ENCODE measurements at places on chromosomes 6 and 20. TPM values are rescaled to one million over a fixed set of nuclear protein-coding genes. Genes with fewer than 3 reads are reported as not detected.

GRCh38 chr20:38523697-38524096, 51.1 kb downstream of the RALGAPB start:
- no peak overlapping the region for H3K27ac ChIP-seq
- H3K4me1 ChIP-seq = no peaks in the 10 kb centered on the region
- peaks cover 80% of the 10 kb centered on the region for H3K36me3 ChIP-seq
- DNase-seq = no peak
- H3K27me3 ChIP-seq = no peaks in the 10 kb centered on the region

DNA sequence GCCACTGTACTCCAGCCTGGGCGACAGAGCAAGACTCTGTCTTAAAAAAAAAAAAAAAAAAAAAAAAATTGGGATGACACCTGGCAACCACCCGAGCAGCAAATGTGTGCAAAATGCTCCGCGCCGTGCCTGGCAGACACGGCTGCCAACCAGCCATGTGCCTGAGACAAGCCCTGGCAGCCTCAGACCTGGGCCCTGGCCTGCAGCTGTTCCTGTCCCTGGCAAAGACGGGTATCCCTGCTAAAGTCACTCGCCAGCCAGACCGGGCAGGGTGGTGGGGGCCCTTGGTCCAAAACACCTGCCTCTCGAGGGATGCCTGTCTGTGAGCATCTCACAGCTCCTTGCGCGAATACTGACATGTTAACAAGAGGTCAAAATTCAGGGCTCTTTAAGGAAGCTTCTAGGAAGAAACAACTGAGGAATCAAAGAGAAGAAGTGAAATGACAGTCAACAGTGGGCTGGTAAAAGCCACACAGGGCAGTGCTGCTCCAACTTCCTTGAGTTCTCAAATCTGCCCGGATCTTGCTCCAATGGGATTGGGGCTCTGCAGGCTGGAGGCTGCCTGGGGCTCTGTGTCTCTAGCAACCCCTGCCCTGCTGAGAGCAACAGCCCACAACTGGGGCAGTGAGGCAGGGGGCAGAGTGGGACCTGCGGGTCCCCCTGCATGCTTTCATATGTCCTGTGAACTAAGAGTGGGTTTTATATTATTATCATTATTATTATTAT, 53.4 kb downstream of the SYTL3 start:
- H3K27me3 ChIP-seq = no peaks in the 10 kb centered on the region
- peaks cover 11% of the 10 kb centered on the region for H3K4me1 ChIP-seq
- no peak overlapping the region for H3K27ac ChIP-seq
- no peak overlapping the region for H3K4me3 ChIP-seq
- no peak for DNase-seq

DNA sequence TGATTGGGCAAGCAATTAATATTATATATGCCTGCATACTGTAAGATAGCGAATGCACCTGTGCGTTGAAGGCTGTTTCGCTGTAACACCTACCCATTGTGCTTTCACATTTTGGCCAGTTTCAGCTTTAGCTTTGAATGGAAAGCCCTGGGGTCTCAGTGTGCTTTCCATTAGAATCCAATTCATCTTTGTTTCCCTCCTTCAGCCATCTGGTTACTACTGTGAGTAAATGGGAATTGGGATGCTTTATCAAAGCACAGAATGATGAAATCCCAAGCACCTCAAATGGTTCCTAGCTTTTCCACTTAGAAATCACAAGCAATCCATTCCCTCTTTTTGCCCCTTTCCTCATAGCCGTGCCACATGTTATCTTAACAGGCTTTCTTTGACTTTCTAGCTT, 127.1 kb downstream of the HDGFL1 start:
- no peak overlapping the region for H3K4me3 ChIP-seq
- DNase-seq = no peak
- H3K4me1 ChIP-seq = no peaks in the 10 kb centered on the region
- H3K27me3 ChIP-seq = no peaks in the 10 kb centered on the region
- H3K36me3 ChIP-seq = no peaks in the 10 kb centered on the region

GRCh38 chr6:138655828-138656227, 117.7 kb upstream of the CCDC28A start:
- no peaks in the 10 kb centered on the region for H3K36me3 ChIP-seq
- H3K4me1 ChIP-seq = peaks cover 8% of the 10 kb centered on the region
- no peak for DNase-seq
- H3K27ac ChIP-seq = no peak overlapping the region
- H3K4me3 ChIP-seq = no peak overlapping the region
- H3K27me3 ChIP-seq = no peaks in the 10 kb centered on the region

DNA sequence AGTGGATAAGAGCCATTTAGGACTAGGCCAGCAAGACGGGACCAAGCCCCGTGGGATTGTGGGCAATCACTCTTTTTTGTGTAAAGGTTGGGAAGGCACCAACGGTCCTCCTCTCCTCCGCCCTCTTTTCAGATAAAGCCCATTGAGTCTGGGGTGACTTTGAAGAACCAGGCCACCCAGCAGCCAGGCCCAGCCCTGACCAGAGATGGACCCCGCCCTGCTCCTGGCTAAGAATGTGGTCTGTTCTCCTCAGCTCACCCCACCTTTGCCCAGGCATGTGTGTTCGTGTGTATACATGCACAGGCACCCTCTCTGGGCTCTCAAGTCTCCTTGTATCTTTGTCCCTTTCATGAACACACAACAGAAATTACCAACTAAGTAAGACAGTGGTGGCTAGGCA, 9.1 kb downstream of the SDC4 start:
- no peak overlapping the region for H3K4me3 ChIP-seq
- no peak overlapping the region for H3K27ac ChIP-seq
- DNase-seq = no peak
- no peaks in the 10 kb centered on the region for H3K27me3 ChIP-seq
- H3K4me1 ChIP-seq = peaks cover 6% of the 10 kb centered on the region

DNA sequence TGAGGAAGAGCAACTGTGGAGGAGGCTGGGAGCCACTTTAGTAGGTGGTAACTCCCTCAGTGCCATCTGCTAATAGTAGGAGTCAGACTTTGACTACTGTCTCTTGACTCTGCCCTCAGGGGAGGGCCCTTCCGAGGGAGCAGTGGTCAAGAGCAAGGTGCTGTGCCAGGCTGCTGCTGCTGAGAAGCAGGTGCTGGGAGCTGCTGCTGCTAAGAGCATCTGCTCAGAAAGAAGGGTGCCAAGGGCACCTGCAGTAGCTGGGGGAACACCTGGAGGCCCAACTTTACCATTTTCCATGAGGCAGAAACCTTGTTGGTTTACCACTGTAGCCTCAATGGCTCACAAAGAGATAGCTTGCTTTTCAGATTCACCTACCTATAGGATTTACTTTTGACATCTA, 18.5 kb downstream of the GGTLC1 start:
- H3K27ac ChIP-seq = no peak overlapping the region
- no peak for DNase-seq
- H3K4me1 ChIP-seq = no peaks in the 10 kb centered on the region
- no peaks in the 10 kb centered on the region for H3K36me3 ChIP-seq
- H3K4me3 ChIP-seq = no peak overlapping the region

NKAPL gene
- total RNA-seq = not detected

GRCh38 chr20:32468313-32468640, 110.1 kb downstream of the ASXL1 start:
- H3K27ac ChIP-seq = no peak overlapping the region
- H3K27me3 ChIP-seq = no peaks in the 10 kb centered on the region
- H3K36me3 ChIP-seq = peaks cover 15% of the 10 kb centered on the region
- no peak for DNase-seq

ADGRF5 gene
- total RNA-seq = not detected

- H3K4me3 ChIP-seq = no peak overlapping the region
- peaks cover 3% of the 10 kb centered on the region for H3K4me1 ChIP-seq
- H3K36me3 ChIP-seq = no peaks in the 10 kb centered on the region
- no peak overlapping the region for H3K27ac ChIP-seq
Observed at GRCh38 chr20:62360854-62361798, 6.0 kb downstream of the LAMA5 start.

- peaks cover 2% of the 10 kb centered on the region for H3K27me3 ChIP-seq
- no peaks in the 10 kb centered on the region for H3K36me3 ChIP-seq
- H3K27ac ChIP-seq = no peak overlapping the region
- no peak overlapping the region for H3K4me3 ChIP-seq
- no peaks in the 10 kb centered on the region for H3K4me1 ChIP-seq
- no peak for DNase-seq
Observed at GRCh38 chr6:75149696-75150095, 56.2 kb downstream of the COL12A1 start.

GRCh38 chr6:28808383-28808782, 115.4 kb downstream of the TRIM27 start:
- no peaks in the 10 kb centered on the region for H3K36me3 ChIP-seq
- H3K27ac ChIP-seq = no peak overlapping the region
- no peak for DNase-seq
- no peak overlapping the region for H3K4me3 ChIP-seq
- peaks cover 68% of the 10 kb centered on the region for H3K27me3 ChIP-seq

ACSS1 gene
- 38.7 TPM for total RNA-seq

DNA sequence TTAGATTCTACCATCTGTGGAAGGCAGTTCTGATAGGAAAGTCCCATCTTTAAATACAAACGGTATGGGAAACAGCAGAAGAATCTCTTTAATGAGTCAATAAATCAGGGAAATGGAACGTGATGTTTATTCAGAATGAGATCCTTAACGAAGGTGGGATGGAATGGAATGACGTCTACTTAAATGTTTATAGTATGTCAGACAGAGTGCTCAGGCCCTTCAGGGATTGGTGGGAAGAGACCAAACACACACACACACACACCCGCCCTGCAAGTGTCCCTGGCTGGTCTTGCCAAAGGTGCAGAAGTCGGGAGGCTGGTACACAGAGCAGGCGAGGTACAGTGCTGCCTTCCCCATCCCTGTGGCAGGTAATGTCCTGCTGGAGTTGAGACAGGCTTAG, 164.0 kb downstream of the FARS2 start:
- no peak overlapping the region for H3K4me3 ChIP-seq
- no peak overlapping the region for H3K27ac ChIP-seq
- H3K36me3 ChIP-seq = no peaks in the 10 kb centered on the region
- H3K27me3 ChIP-seq = no peaks in the 10 kb centered on the region

DNA sequence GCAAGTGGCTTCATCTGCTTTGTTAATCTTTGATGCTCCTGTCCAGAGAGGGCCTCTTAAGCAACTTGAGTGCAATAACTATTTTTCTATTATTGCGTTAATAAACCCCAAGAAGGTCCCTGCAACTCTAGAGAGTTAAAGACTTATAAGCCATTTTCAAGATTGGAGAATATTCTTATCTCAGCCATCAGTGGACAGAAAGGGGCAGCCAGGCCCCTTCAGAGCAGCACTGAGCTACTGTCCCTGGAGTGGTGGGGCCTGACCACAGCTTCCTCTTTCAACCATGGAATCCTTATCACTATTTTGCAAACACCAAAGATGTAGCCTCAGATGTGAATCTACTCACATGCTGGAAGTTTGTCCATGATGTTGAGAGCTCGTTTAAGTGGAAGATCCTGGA, 2.8 kb upstream of the MAS1L start:
- H3K4me3 ChIP-seq = no peak overlapping the region
- no peaks in the 10 kb centered on the region for H3K36me3 ChIP-seq
- no peak for DNase-seq
- peaks cover 13% of the 10 kb centered on the region for H3K27me3 ChIP-seq
- H3K4me1 ChIP-seq = no peaks in the 10 kb centered on the region

SLC22A16 gene
- 0.54 TPM for total RNA-seq

OPN5 gene
- not detected for total RNA-seq

C6orf52 gene
- total RNA-seq = not detected

- no peak overlapping the region for H3K4me3 ChIP-seq
- no peaks in the 10 kb centered on the region for H3K36me3 ChIP-seq
- no peak overlapping the region for H3K27ac ChIP-seq
Observed at GRCh38 chr6:43800746-43801494, 30.9 kb downstream of the VEGFA start.

DACT2 gene
- not detected for total RNA-seq

- H3K27ac ChIP-seq = no peak overlapping the region
- H3K4me1 ChIP-seq = no peaks in the 10 kb centered on the region
- no peak overlapping the region for H3K4me3 ChIP-seq
- DNase-seq = no peak
Observed at GRCh38 chr20:18018100-18018499, 39.6 kb downstream of the OVOL2 start.

- no peaks in the 10 kb centered on the region for H3K4me1 ChIP-seq
- H3K36me3 ChIP-seq = no peaks in the 10 kb centered on the region
- DNase-seq = no peak
- H3K4me3 ChIP-seq = no peak overlapping the region
- no peak overlapping the region for H3K27ac ChIP-seq
- H3K27me3 ChIP-seq = peaks cover 2% of the 10 kb centered on the region
Observed at GRCh38 chr6:4554645-4555044, 221.6 kb upstream of the CDYL start.

EEF1A2 gene
- 2.1 TPM for total RNA-seq

GRCh38 chr20:44683263-44684046, 31.7 kb upstream of the CCN5 start:
- H3K4me1 ChIP-seq = no peaks in the 10 kb centered on the region
- H3K27me3 ChIP-seq = peaks cover 2% of the 10 kb centered on the region
- DNase-seq = peak; percentile 56

DNA sequence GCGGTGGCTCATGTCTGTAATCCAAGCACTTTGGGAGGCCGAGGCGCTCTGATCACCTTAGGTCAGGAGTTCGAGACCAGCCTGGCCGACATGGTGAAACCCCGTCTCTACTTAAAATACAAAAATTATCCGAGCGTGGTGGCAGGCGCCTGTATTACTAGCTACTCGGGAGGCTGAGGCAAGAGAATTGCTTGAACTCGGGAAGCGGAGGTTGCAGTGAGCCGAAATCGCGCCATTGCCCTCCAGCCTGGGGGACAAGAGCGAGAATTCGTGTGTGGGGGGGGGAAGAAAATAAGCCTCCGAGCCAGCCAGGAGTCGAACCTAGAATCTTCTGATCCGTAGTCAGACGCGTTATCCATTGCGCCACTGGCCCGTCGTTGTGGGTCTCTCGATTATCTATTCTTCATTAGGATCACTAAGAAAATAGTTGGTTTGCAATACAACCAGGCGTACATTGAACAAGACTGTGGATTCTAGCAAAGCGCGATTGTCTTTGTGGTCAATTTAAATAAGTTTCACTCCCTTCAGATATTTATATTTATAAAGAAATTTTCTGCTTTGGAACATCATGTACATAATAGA, 33.9 kb upstream of the PRSS16 start:
- DNase-seq = no peak
- no peaks in the 10 kb centered on the region for H3K4me1 ChIP-seq
- no peaks in the 10 kb centered on the region for H3K36me3 ChIP-seq

DNA sequence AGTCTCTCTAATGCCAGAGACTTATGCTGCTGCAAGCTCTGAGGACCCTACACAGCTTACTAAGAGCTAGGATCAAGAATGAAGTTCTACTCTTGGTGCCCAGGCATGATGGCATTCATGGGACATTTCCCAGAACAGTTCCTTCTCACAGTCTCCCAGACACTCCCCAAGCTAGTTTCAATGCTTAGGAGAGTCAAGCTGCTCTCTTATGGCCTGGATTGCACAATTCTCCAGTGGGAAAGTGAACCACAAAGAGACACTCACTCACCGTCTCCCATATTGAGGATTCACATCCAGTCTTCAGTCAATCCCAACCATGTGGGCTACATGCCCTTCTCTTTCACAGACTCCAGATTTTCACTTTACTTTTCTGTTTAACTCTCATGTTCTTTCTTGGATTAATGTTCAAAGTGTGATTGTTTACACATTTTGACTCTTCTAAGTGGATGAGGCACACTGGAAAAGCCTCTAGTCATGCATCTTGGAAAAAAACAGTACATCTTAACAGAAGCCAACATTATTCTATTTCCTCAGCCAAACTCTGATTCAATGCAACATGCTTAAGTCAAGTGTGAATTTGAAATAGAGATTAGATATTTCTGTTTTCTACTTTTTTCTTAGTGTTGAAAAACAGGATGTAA, 447.8 kb upstream of the BTBD3 start:
- no peaks in the 10 kb centered on the region for H3K27me3 ChIP-seq
- no peak overlapping the region for H3K27ac ChIP-seq
- H3K36me3 ChIP-seq = no peaks in the 10 kb centered on the region
- no peak for DNase-seq

GRCh38 chr6:168122521-168122920, 43.5 kb upstream of the FRMD1 start:
- no peaks in the 10 kb centered on the region for H3K27me3 ChIP-seq
- no peak for DNase-seq
- H3K4me3 ChIP-seq = no peak overlapping the region
- no peaks in the 10 kb centered on the region for H3K4me1 ChIP-seq
- H3K27ac ChIP-seq = no peak overlapping the region
